ENCODE measurements at places on chromosomes 5 and 9.

DNA sequence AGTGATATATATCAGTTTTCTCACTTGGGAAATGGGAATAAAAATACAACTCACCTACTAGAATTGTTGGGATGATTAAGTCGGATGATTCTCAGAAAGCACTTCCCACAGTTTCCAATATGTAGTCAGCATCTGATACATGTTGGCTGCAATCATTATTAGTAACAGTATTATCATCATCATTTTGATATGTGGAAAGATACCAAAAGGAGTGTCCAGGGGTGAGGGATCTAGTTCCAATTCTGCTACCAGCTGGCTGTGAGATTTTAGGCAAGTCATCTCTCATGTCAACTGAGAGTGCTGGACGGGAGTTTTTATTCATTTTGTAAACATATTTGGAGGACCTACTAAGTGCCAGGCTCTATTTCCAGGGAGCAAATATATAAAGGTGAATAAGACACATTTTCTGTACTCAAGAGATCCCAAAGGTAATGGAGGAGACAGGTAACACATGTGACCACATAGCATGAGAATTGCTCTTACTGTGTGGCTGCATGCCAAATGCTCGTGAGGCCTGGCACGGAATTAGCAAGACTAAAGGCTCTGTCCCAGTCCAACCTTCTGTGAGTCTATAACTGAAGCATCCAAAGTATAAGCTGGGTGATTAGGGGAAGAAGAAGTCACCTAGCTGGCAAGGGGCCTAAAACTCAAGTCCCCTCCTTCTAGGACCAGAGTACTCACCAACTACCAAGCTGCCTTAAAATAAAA, 83.0 kb downstream of the GRIA1 start:
- peak; percentile 30 for DNase-seq

DNA sequence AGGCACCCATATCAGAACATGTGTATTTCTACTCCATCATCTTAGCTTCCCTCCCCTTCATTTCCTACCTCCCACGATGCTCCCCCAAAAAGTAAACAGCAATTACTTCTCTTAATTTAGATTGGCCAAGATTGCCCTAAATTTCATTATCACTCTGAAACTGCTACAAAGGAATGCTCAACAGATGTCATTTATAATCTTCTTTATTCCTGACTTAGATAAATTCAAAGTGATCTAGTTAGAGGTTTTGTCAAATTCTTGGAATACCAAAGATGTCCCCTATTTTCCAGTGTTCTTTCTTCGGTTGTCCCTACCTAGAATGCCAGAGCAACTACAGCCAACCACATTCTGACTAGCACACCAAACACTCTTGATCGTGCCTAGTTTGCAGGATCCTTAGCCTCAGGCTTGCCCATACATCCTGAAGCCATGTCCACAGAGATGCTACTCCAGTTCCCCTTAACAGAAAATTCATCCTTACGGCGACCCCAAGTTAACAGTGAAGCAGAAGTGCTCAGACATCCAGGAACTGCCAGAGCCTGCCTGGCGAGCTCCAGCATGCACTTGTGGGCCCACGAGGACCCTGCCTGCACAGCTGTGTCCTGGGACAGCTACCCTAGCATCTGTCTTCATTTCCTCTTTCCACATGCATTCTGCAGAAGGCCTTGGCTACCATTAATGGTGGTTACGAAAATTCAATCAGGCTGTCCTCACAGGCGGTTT, 31.6 kb downstream of the DAP start:
- peak; percentile 17 for DNase-seq

DNA sequence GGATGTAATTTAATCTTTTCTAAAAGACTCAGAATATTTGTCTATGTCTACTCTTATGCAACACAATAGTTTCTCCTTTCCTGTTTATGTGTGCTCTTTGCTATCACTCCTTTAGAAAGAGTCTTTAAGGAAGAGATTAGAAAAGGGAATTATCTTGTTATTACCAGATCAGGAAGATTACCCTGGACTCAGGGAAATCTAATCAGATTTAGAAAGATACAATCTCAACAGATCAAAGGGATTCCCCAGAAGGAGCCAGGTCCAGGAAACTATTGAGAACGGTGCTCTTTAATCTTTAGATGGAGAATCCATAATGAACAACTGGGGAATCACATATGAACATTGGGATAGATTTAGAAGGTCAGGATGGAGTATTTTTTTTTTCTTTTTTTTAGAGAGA, 32.4 kb upstream of the ZFR start:
- no peak for DNase-seq

DNA sequence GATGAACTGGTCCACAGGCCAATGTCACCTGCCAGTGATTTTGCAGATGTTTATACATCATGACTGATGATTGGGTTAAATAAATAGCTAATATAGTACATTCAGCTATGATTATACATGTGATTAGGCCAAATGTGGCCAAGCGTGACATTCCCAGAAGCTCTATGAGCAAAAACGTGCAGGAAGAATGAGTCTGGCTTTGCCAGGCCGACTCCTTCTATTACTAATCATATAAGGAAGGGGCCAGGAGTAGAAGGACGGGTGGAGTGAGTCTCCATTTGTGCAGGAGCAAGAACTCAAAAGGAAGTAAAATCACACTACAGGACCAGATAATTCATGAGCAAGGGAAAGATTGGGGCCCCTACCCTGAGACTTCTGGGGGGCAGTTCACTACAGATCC, 178.2 kb downstream of the ROR2 start:
- peak; percentile 68 for DNase-seq

DNA sequence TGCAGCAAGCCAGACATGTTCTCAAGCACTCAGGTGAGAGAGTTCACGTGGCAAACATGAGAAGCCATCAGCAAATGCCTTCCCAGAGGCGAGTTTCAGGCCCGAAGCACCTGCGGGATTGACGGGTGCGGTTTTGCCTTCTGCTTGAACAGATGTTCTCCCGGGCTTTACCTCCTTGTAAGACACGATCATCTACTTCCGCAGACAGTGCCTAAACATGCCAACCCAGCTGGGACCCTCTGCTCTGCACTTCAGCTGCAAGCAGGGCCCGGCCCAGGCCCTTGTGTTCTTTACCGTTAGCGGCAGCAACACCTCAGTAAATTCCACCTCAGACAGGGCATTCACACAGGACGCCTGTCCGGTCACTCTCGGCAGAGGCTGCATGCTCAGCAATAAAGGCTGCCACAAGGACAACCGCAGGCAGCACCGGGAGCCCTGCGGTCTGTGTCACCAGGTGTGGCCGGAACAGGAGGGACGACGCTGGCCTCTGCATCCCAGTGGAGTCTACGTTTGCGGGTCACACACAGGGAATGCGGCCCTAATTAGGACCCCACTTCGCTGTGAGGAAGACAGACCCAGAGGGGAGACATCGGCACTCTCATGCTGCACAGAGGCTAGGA, 139.6 kb downstream of the ROR2 start:
- DNase-seq: no peak

- no peak for DNase-seq
Observed at GRCh38 chr5:8505196-8505595, 636.2 kb downstream of the MTRR start.

DNA sequence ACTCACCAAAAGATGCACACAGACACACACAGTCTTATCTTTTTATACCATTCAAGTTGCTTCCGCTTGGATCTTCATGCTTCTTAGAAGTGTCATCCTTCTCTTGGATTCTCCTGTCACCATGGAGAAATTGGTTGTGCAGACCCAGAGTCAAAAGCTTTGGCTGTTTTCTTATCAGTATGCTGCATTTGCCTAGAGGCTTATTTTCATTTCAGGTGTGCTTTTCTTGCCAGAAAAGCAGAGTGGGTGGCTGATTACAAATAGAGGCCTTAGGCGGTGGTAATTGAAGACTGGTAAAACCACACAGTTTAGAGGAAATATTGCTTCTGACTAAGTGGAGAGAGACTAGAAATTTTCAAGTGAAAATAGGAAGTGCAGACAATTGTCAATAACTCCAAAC, 70.2 kb upstream of the TLE4 start:
- DNase-seq: no peak

DNA sequence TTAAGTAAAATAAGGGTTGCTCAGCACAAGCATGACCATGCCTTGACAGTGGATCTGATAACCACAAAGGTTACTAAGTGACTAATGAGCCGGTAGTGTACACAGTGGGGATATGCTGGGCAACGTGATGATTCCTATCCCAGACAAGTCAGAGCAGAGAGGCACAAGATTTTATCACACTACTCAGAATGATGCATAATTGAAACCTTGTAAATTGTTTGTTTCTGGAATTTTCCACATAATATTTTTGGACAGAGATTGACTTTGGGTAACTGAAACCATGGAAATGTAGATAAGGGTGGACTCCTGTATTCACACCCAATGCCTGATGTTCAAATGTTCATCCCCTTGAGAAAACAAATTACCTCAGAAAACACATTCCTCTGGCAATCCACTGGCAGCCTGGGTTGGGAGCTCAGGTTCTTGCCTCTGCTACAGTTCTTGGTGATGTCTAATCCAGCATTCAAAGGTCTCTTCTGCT, 16.2 kb upstream of the ERAP1 start:
- DNase-seq: peak; percentile 75

GRCh38 chr5:166293892-166294291, 1997.6 kb upstream of the WWC1 start:
- DNase-seq: no peak

- peak; percentile 98 for DNase-seq
Observed at GRCh38 chr5:148913985-148914431, 87.6 kb downstream of the ADRB2 start.

DNA sequence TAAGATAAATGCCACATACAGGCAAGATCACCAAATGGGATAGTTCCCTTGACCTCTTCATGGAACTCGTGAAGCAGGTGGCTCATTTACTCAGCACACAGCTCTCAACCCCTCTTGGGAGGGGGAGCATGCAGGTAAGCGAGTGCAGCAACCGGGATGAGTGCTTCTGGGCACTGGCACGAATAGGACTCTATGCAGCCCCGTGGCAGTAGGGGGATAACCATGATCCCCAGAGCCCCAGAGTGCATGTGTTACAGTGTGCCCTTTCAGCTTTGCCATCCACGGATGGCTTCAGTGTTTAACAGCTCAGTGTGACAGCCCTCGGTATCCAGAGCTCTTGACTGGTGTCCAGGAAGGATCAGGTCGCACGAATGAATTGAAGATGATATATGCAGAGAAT, 1187.1 kb downstream of the CDH9 start:
- DNase-seq: no peak

DNA sequence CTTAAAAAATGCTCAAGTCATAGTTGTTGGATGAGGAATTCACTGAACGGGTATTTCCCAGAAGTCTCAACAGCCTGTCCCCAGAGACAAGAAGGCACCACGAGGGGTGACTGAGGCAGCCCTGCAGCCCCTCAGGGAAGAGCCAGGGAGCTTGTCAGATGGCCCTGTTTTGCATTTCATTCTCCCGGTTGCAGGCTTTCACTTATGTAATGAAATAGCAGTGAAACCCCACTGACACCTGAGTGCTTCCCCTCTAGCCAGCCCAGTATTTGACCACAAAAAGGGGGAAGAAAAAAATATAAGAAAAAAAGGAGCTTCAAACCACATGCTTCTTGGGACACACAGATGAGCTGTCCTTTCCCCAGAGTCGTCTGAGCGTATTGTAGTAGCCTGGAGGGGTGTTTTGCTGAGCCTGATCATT, 75.3 kb upstream of the IL12B start:
- DNase-seq: no peak

GRCh38 chr9:94625835-94626234, 13.5 kb downstream of the FBP1 start:
- no peak for DNase-seq

DNA sequence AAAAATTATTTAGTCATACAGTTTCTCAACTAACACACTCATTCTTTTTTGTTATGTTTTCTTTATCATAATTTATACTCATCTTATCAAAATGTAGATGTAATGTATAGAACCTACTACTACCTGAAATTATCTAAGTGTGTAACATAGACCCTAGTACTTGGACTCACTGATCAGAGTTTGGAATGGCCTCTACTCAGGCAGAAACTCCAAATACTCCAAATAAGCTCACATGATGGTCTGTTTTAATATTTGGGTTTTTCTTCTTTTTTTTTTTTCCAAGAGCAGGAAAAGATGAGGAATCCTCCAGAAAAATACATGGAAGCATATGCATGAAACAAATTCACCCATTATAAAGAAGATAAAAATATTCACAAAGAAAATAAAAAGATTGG, 126.3 kb downstream of the PDE4D start:
- no peak for DNase-seq

GRCh38 chr9:123335193-123335985, 20.6 kb upstream of the CRB2 start:
- peak; percentile 83 for DNase-seq

DNA sequence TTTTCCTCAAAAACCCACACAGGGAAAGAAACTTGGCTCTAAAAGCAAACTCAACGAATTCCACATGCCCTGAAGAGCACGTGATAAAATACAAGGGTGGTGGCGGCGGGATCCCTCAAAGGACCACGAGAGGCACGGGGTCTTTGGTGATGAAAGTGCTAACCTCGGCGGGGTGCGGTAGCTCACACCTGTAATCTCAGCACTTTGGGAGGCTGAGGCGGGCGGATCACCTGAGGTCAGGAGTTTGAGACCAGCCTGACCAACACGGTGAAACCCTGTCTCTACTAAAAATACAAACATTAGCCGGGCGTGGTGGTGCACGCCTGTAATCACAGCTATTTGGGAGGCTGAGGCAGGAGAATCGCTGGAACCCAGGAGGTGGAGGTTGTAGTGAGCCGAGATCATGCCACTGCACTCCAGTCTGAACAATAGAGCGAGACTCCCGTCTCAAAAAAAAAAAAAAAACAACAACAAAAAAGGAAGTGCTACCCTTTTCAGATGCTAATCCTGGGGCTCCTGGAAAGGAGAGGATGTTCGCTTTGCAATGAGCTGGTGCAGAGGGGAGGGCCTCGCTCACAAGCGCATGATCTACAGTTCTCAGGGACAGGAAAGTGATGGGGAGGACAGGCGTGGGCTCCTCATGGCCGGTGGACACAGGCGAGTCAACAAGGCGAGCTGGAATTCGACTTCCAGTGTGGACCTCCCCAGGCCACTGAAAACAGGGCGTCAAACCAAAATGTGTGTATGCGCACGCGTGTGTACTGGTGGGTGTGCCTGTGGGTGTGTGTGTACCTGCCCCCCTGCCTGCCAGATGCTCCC, 54.1 kb downstream of the USP20 start:
- DNase-seq: no peak

- no peak for DNase-seq
Observed at GRCh38 chr9:40926404-40927259, 201.8 kb downstream of the FOXD4L6 start.

DNA sequence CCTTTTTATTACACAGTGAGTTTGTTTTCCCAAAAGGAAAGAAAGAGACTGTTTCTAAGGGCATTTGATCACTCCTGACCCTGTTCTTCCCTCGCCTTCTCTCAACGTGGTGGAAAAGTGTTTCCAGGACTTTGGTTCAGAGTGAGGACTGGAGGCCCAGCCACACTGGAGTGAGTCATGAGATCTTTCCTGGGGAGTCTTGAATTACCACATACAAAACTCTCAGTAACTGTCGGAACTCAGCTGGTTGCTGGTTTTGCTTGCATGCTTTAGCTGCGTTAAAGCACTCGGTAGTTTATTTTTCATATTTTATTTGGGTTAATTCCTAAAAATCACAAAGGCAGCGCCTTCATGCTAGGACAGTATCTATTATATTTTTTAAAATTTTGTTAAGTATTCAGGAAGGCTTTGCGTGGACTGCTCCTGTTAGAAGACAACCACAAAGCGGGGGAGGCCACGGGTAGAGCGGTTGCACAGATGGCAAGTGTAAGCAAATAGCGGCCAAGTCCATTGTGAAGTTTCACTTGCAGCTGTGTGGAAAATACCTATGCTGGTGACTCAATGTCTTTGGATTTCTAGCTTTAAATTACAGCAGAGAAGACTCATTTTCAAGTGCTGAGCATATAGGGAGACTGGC, 77.7 kb downstream of the ARSB start:
- peak; percentile 91 for DNase-seq

GRCh38 chr5:97363577-97363976, 180.5 kb upstream of the RIOK2 start:
- no peak for DNase-seq
